Pulmonary artery endothelial cell (primary cell): ENCODE measurements at places on chromosomes 1 and 21.

DNA sequence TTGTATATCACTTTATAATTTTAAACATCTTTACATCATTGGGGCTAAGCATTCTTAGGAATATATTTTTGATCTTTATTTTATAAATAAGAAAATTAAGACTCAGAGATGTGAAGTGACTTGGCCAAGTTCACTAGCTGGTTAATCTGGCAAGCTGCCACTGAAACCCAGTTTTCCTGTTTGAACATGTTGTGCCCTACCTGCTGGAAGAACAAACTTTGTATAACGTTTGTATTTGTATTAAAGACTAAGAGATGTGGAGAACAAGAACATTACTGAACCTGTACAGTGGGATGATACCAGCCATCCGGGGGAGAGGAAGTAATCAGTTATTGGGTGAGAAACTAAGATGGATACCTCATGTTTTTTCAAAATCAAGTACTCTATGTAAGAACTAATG is 77.2 kb upstream of the SIPA1L2 start:
- no peak for DNase-seq

DNA sequence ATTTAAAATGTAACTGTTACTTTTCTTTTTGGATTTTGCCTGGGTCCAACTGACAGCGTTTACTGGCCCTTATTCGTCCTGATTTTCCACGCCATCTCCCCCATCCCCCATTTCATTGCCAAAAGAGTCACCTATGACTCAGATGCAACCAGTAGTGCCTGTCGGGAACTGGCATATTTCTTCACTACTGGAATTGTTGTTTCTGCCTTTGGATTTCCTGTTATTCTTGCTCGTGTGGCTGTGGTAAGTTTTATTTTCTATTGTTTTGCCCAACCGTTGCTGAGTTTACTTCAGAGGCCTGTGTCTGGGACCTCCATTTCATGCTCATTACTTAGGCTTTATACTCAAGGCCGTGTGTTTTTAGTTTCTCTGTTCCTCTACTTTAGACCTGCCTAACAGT is 9.3 kb downstream of the LEPR start:
- peak; percentile 94 for DNase-seq

DNA sequence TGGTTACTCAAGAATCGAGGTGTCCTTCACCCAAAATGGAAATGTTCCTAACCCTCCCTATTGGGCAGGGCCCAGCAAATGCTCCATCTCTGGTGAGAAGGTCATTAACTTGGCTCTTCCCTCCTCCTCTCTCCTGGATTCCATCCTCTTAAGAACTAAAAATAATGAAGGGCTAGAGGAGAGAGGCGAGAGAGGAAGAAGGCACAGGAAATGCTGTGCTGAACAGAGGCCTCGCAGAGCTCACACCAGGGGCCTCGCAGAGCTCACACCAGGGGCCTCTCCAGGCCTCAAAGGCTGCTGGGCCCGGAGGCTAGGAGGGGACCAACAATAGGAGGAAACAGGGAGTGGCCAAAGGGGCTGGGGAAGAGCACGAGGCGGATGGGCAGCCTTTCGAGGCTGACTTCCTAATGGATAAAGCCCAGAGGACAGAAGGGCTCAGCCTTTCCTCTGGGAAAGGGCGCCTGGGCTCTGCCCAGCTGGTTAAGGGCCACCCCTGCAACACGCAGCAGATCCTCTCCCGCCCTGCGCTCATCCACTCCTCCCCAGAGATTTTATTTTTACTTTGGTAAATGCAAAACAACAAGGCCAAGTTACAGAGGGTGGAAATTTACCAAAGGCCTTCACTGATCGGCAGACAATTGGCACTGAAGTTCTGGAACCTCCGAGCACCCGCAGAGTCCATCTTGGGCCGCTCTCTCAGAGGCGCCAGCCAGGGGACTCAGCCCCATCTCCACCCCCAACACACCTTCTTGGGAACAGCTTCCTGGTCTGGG is 78.5 kb downstream of the ITPKB start:
- DNase-seq: no peak

GRCh38 chr1:161307230-161307768 is 2.5 kb downstream of the MPZ start:
- DNase-seq: no peak
